ENCODE measurements at places on chromosomes 3 and 15. TPM values are rescaled to one million over a fixed set of nuclear protein-coding genes. Genes with fewer than 3 reads are reported as not detected.

GRCh38 chr3:136042608-136043221 is 77.2 kb downstream of the PPP2R3A start:
- H3K27ac ChIP-seq = no peak overlapping the region
- no peaks in the 10 kb centered on the region for H3K4me1 ChIP-seq
- no peaks in the 10 kb centered on the region for H3K36me3 ChIP-seq
- H3K4me3 ChIP-seq = no peak overlapping the region
- no peak for DNase-seq

DNA sequence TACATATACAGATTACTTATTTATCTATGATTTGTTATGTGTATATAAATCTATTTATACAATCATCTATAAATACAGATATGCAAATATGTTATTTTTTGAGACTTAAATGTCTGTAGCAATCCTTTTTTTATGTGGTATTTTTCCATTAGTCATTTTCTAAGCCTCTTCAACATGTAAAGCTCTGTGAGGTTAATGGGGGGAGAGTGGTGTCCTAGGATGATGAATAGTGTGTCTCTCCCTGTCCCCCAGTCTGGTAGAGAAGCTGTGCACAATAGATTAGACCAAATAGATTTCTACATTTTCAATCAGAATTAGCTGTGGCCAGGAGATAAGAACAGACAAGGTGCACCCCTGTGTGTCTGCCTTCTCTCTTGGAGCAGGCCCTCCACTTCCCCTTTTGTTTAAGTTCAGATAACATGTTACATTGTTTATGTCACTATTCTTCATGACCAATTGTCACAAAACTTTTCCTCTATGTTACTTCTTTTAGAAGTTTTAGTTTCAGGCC is 453.9 kb downstream of the LPP start:
- no peak overlapping the region for H3K27ac ChIP-seq
- peaks cover 17% of the 10 kb centered on the region for H3K36me3 ChIP-seq
- no peaks in the 10 kb centered on the region for H3K27me3 ChIP-seq
- H3K4me3 ChIP-seq = no peak overlapping the region
- no peak for DNase-seq

DNA sequence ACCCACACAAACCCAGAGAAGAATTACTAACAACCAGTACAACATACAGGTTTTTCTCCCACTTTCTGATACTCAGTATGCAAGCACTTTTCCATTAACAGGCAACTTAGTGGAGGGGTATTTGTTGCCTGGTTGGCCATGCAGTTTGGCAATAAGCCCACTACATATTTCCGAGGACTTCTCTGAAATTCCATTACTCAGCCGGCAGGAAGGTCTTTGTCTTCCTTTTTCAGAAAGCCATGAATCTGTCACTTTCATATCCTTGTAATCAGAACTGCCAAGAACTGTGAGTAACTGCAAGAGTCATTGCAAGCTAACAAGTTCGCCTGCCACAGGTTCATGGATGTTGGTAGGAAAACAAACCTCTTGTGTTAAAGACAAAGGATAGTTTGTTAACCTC is 422.3 kb upstream of the ROBO1 start:
- H3K36me3 ChIP-seq = no peaks in the 10 kb centered on the region
- no peak overlapping the region for H3K27ac ChIP-seq
- no peaks in the 10 kb centered on the region for H3K4me1 ChIP-seq
- no peaks in the 10 kb centered on the region for H3K27me3 ChIP-seq
- peak; percentile 18 for DNase-seq
- H3K4me3 ChIP-seq = no peak overlapping the region

The CCPG1 gene
- polyA plus RNA-seq = 46.9 TPM
